MCF 10A (cell line): ENCODE measurements at places on chromosomes 5 and 9. TPM values are rescaled to one million over a fixed set of nuclear protein-coding genes. Genes with fewer than 3 reads are reported as not detected.

FAM153A gene
- not detected in 2 replicates for total RNA-seq

DAB2IP gene
- total RNA-seq: 15.5 and 17.0 TPM in 2 replicates

INSL6 gene
- total RNA-seq: not detected in 2 replicates

FRMD3 gene
- total RNA-seq: 0.17 and 0.28 TPM in 2 replicates

CCL19 gene
- total RNA-seq: not detected in 2 replicates

NXNL2 gene
- total RNA-seq: 0.49 and 0.66 TPM in 2 replicates

MAP1B gene
- total RNA-seq: 43.8 and 56.0 TPM in 2 replicates

PCDHGB1 gene
- 0.19 and 0.59 TPM in 2 replicates for total RNA-seq

TRPM6 gene
- 0.22 TPM in 1 of 2 replicates, not detected in the other for total RNA-seq

OBP2B gene
- total RNA-seq: not detected in 2 replicates

GABRA1 gene
- total RNA-seq: not detected in 2 replicates

LCN10 gene
- total RNA-seq: not detected in 2 replicates

DAB2 gene
- 0.68 and 2.1 TPM in 2 replicates for total RNA-seq

ORM2 gene
- not detected in 2 replicates for total RNA-seq

EQTN gene
- not detected in 2 replicates for total RNA-seq

PCDHA5 gene
- 0.12 and 0.22 TPM in 2 replicates for total RNA-seq

GHR gene
- total RNA-seq: 1.8 and 1.9 TPM in 2 replicates

SAPCD2 gene
- total RNA-seq: 5.7 and 15.7 TPM in 2 replicates

TICAM2 gene
- total RNA-seq: 3.7 and 8.3 TPM in 2 replicates
